HuH-7.5 (cell line): ENCODE measurements at places on chromosomes 16 and 17.
A peak's percentile ranks its signal among the peaks of the same experiment; 100 is the strongest.

GRCh38 chr16:28193530-28194423 lies 18.0 kb downstream of the XPO6 start:
- DNase-seq = no peak

DNA sequence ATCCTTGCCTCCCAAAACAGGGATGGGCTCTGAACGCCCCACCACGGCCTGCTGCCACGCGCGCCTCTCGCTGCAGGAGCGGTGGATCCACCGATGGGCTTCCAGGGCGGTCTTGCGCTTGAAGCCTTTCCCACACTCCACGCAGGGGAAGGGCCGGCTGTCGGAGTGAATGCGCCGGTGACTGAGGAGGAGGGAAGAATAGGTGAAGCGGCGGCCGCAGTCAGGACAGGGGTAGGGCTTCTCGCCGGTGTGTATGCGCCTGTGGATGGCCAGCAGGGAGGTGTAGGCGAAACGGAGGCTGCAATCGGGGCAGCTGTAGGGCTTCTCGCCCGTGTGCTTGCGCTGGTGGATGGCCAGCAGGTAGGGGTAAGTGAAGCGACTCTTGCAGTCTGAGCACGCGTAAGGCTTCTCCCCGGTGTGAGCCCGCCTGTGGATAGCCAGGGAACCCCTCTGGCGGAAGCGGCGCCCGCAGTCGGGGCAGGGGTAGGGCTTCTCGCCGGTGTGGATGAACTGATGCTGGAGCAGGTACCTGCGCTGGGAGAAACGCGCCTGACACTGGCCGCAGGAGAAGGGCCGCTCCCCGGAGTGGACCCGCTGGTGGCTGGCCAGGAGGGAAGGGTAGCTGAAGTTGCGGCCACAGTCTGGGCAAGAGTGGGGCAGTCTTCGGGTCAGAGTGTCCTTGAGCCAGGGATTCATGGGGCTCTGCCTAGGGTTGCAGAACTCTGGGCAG lies 2.7 kb downstream of the ZNF785 start:
- no peak for DNase-seq

DNA sequence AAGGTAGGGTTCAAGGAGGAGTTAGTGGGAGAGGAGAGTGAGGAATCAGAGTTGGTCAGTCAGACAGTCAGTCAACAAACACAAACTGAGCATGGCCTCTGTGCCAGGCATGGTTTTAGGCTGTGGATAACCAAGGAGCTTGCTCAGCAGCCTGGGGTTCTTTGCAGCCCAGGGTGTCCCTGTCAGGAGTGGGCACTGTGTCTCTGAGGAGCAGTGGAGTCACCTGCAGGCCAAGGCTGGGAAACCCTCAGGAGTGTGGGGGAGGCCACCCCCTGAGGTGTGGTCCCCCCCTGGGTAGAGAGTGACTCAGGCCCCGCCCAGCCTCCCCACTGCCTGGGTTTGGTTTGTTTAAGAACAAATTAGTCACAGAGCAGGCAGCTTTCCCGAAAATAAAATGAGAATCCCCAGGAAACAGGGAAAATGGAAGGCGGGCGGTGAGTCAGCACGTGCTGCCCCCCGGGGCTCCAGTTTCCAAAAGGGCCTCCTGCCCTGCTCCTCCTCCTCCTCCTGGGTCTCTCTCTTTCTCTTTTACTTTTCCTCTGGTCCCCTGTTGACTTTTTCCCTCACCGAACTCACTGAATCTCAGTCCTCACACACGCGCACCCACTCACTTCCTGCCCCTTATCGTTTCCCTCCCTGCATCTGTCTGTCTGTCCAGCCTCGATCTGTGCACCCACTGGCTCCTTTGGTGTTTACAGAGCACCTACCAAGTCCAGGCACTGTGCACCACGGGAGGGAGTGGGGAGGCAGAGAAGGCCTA lies 44.3 kb downstream of the SOCS3 start:
- DNase-seq = no peak

- DNase-seq = peak; percentile 61
Measured at GRCh38 chr17:75131278-75132017, at the start of gene NT5C. TSS of gene NT5C (minus strand) at chr17:75131742. CDS start at chr17:75131707, 35 bp downstream.

DNA sequence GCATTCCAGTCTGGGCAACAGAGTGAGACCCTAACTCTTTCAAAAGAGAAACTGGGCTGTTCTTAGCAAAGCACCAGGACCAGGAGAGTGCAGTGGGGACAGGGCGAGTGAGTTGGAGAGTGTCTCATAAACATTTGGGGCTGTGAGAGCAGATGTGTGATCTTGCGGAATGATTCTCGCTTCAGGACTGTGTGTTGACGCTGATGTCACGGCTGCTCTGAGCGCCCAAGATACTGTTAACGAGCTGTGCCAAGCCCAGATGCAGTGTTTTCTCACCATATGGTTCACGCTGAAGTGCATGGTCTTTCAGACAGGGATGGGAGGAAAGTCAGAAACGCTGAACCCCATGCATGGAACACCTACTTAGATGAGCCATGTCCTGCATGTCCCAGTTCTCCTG lies 438.2 kb downstream of the HS3ST4 start:
- DNase-seq = no peak

DNA sequence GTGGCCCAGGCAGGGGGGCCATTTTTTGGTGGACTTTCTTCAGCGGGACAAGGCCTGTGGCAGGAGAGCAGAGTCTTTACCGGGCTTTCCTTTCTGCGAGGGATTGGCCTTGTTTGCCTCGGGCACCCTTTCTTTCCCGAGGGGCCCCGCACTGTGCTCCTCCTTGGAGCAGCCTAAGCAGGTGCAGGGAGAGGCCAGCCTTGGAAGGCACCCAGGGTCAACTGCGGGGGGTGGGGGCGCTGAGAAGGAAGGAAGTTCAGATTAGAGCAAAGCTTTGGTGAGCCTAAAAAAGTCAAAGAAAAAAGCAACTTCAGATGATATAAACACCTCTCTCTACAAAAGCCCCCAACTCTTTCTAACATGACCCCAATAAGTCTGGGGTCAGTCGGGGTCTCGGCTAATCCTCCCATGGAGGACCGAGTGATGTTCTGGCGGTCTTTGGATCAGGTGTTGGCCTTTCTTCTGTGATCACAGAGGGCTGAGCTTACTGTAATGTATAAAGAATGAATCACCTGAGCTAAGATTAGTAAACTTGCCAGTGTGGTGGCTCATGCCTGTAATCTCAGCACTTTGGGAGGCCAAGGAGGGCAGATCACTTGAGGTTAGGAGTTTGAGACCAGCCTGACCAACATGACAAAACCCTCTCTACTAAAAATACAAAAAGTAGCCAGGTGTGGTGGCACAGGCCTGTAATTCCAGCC lies 63.0 kb downstream of the PGS1 start:
- DNase-seq = no peak

- no peak for DNase-seq
Measured at GRCh38 chr17:45150911-45151809, 2.9 kb downstream of the HEXIM1 start.

GRCh38 chr16:85171759-85172454 lies 59.6 kb upstream of the CIBAR2 start:
- DNase-seq = no peak

GRCh38 chr17:32933881-32934280 lies 5.9 kb downstream of the TMEM98 start:
- no peak for DNase-seq

DNA sequence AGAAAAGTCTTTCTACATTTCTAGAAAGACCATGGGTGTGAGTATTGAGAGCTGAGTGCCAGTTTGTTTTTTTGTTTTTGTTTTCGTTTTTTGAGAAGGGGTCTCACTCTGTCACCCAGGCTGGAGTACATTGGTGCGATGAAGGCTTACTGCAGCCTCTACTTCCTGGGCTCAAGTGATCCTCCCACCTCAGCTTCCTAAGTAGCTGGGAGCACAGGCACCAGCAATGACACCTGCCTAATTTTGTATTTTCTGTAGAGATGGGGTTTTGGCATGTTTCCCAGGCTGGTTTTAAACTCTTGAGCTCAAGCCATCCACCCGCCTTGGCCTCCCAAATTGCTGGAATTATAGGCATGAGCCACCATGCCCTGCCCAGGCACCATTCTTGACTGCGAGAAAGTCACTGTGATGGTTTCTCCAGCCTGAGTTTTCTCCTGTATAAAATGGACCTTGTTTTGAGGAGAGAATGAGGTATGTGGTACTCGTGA lies 673.8 kb downstream of the MAF start:
- DNase-seq = no peak

- peak; percentile 41 for DNase-seq
Measured at GRCh38 chr17:4939546-4939795, 375 bp downstream of the SLC25A11 start.

- DNase-seq = no peak
Measured at GRCh38 chr17:6386041-6386630, 48.8 kb downstream of the AIPL1 start.

GRCh38 chr17:75125984-75126383 lies 5.6 kb downstream of the NT5C start:
- no peak for DNase-seq

DNA sequence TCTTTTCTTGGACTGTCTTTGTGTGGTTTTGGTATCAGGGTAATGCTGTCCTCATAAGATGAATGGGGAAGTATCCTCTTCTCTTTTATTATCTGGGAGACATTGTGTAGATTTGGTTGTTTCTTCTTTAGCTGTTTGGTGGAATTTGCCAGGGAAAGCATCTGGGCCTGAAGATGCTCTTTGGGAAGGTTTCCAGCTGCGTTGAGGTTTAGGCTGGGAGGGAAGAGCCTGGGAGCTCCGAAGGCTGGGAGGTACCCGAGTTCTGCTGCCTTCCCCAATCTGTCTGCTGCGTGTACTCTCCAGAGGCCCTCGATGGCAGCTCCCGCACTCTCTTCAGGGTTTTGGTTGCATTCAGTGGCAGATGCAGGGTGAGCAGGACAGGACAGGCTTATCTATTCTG lies 25.6 kb upstream of the CRISPLD2 start:
- DNase-seq = no peak

GRCh38 chr16:78871241-78871640 lies 729.3 kb downstream of the MAF start:
- DNase-seq = no peak

DNA sequence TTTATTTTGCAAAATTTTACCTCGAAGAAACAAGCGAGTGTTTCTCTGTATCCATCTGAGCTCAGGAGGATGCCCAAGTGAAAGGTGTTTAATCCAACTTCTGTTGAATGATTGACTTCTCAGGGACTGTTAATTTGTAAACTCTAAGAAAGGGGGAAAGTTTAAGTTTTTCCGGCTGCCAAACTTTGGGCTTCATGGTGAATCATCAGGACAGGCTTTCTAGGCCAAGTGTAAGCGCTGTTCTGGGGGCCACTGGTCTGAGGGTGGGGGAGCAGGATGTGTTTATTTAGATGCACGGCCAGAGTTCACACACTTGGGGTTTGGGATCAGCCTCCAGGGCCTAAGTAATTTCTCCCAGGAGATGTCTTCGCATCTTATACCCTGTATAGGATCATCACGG lies 110.4 kb downstream of the PITPNC1 start:
- DNase-seq = no peak

DNA sequence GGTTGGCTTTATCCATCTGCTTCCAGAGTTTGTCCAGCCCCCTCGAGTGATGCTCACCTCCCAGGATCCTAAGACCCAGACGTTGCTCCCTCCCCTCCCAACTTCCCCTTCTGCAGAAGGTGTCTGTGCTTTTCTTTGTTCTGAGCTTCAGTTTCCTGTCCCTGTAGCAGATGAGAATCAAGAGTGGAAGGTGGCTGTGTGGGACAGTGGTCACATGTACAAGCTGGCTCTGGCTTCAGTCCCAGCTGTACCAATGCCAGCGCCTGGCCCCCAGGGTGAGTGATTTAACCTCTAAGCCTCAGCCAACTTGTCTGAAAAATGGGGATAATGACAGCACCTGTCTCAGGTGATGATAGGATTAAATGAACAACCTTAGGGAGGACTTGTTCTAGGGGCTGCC lies 7.7 kb downstream of the PRR15L start:
- DNase-seq = no peak

- DNase-seq = no peak
Measured at GRCh38 chr16:67707790-67708189, 11.3 kb downstream of the GFOD2 start.

DNA sequence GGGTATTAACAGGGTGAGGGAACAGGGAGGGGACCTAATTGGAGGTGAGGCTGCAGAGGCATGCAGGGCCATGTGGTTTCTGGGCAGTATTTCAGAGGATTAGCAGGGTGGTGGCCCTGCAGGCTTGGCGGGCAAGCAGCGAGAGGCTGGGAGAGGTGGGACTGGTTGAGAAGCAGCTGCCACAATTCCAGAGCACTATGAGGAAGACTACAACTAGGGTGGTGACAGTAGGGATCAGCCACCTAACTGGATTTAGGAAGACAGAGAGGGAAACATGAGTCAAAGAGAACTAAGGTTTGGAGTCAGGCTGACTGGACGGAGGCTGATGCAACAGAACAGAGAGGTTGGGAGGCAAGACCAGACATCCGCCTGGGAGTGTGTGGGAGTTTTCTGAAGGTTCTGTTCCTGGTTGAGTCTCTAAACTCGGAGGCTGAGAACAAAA lies 12.3 kb downstream of the ALOXE3 start:
- DNase-seq = no peak
